ENCODE measurements at places on chromosomes 6 and 20. TPM values are rescaled to one million over a fixed set of nuclear protein-coding genes. Genes with fewer than 3 reads are reported as not detected.

NTSR1 gene
- 0.06 TPM for total RNA-seq

ZC2HC1B gene
- total RNA-seq = not detected

TFAP2D gene
- total RNA-seq = not detected

NNAT gene
- not detected for total RNA-seq

GRCh38 chr6:113292646-113293422 lies 564.3 kb upstream of the MARCKS start:
- DNase-seq = no peak

- DNase-seq = no peak
These were observed 121.5 kb downstream of the EYA2 start for GRCh38 chr20:47016068-47016664.

DNA sequence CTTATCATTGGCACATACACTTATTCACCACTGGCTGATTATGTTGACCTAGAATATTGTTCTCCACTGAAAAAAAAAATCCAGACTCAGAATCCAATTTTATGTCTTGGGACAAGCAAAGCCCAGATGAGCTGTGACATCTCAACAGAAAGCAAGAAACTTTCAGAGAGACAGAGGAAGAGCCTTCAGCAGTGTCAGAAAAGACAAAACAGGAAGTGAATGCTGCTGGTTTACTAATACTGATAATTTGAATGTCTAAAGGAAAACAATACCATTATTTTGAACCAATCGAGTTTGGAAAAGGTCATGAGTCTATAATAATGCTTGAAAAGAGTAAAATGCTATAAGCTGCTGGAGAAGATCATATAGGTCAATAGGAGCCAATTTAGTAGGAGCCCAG lies 179.8 kb upstream of the RIMS1 start:
- DNase-seq = no peak

GRCh38 chr6:19690325-19691075 lies 146.7 kb upstream of the ID4 start:
- DNase-seq = no peak

GRCh38 chr20:52529826-52530225 lies 338.2 kb upstream of the ZFP64 start:
- DNase-seq = no peak

DNA sequence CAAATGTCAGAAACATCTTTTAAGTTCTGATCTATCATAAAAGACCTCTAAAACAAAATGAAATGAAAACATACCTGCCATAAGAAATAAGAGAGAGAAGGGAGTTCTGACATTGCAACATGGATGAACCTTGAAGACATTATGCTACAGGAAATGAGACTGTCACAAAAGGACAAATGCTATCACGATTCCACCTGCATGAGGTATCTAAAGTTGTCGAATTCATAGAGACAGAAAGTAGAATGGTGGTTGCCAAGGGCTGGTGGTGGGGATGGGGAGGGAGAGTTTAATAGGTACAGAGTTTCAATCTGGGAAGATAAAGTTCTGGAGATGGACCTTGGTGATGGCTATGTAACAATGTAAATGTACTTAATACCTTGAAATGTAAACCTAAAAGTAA lies 3.3 kb downstream of the EZR start:
- DNase-seq = no peak

DNA sequence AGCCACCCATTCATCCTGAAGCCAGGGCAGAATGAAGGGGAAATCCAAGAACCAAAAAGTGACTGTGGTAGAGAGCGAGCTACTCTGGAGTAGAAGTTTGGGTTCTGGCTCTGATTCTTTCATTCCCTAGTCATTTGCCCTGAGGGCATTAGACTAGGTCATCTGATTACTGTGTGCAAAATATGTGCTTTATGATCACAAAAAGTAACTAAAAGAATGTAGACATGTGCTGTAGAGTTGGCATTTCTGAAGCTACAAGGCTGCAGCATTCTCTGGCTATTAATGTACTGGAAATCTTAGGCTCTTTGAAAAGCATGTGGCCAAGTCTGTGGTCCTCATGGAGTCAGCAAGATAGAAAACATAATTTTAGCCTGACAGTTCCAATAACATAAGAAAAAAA lies 94.2 kb downstream of the TBC1D7 start:
- no peak for DNase-seq

- no peak for DNase-seq
These were observed 25.2 kb downstream of the PYGB start for GRCh38 chr20:25273046-25273445.

DNA sequence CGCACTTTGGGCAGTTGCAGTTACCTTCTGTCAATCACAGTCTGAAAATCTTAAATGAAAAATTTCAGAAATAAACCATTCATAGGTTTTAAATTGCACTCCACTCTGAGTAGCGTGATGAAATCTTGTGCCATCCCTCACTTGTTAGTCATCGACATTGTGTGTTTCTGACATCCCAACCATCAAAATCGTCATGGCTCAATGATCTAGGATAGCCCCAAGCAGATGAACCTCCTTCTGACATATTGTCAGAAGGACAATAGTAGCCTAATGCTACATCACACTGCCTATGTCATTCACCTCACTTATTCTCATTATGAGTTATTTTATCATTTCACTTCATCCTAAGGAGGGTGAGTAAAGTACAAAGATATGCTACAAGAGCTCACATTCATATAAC lies 284.8 kb downstream of the PTPRK start:
- DNase-seq = no peak

- no peak for DNase-seq
These were observed 11.0 kb downstream of the ALDH8A1 start for GRCh38 chr6:134938896-134939295.
